ENCODE measurements at places on chromosomes 16 and 17.
A peak's percentile ranks its signal among the peaks of the same experiment; 100 is the strongest.

- no peak for DNase-seq
These were observed 921.9 kb upstream of the EEF2KMT start for GRCh38 chr16:6019490-6019991.

- peak; percentile 94 for DNase-seq
These were observed 171.7 kb downstream of the ZFHX3 start for GRCh38 chr16:72876221-72876620.

DNA sequence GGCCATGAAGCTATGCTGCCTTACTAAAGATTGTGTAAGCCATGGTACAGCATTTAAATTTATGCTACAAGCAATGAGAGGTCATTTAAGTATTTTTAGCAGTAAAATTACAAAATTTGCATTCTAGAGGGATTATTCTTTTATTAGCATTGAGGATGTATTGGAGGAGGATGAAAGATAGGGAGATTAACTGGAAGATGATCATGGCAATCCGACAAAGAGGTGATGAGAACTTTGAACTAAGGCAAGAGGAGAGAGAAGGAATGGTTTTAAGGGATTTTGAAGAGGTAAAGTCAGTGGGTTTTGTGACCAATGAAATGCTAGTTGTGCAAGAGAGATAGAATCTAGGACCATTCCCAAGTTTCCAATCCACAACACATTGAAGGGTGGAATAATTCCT is 129.9 kb downstream of the SNX11 start:
- no peak for DNase-seq

DNA sequence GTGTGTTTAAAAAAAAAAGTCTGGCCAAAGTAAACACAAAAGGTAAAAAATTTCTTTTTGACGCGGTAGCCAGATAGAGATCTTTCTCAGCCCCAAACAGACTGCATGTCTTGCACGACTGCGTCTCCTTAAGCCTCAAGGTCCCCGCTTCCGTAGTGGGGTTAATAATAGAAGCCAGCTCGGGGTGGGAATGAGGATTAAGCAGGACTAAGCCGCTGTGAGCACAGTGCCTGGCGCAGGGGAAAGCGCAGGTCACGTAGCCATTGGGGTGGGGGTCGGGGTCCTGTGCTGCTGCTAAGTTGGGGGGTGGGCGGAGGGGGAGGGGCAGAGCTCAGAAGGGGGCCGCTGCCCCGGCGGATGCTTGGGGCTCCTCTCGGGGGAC is 521 bp downstream of the GGA2 start:
- DNase-seq: peak; percentile 78

GRCh38 chr17:43444223-43445008 is 39.4 kb upstream of the DHX8 start:
- DNase-seq: no peak

DNA sequence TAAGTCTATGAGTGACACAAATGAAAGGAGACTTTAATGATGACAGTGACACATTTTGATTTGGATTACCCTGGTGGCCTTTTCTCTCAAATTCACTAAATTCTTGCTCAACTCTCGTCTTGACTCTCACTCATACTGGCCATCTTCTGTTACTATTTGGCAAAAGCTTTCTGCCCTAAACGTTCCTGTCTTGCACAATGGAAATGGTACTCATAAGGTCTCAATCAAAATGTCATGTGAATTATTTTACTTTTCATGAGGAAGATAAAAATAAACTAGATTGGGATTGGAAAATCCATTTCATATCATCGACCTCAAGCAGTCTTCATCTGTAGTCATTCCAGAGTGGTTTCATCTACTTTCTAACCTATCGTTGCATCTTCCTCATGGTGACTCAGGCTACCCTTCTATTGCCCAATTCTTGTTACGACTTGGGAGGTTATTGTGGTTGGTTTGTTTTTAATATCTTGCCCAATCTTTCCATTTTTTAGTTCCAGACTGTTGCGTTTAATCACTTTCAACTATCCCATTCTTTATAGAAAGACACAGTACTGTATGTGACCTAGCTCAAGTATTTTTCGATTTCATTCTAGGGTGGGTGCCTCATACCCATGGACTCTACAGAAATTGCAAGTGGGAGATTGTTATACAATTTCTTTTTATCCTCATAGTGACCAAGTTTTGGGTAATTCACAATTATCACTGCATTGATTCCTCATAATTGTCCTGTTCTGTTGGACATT is 317.2 kb upstream of the KCNJ16 start:
- peak; percentile 7 for DNase-seq

GRCh38 chr16:24753000-24753399 is 23.5 kb downstream of the TNRC6A start:
- DNase-seq: no peak

- peak; percentile 48 for DNase-seq
These were observed 767 bp downstream of the INO80E start for GRCh38 chr16:29996766-29997250.

- no peak for DNase-seq
These were observed 68.5 kb upstream of the PLCG2 start for GRCh38 chr16:81710596-81710995.

DNA sequence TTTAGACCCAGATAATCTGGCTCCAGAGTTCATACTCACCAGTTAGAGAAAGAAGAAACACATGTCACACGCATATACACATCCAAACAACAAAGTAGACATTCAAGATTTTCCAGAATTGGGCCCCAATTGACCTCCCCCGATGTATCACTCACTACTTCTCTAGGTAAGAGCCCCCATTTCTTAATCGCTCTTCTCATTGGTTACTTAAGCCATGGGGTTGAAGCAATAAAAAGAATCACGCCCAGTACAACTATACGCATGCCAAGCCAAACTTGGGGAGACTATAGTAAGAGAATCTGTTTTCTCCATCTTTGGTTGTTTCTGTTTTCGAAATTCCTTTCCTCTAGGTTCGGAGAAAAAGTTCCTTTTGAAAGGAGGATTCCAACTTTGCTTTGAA is 565 bp downstream of the DDX52 start:
- DNase-seq: peak; percentile 54

DNA sequence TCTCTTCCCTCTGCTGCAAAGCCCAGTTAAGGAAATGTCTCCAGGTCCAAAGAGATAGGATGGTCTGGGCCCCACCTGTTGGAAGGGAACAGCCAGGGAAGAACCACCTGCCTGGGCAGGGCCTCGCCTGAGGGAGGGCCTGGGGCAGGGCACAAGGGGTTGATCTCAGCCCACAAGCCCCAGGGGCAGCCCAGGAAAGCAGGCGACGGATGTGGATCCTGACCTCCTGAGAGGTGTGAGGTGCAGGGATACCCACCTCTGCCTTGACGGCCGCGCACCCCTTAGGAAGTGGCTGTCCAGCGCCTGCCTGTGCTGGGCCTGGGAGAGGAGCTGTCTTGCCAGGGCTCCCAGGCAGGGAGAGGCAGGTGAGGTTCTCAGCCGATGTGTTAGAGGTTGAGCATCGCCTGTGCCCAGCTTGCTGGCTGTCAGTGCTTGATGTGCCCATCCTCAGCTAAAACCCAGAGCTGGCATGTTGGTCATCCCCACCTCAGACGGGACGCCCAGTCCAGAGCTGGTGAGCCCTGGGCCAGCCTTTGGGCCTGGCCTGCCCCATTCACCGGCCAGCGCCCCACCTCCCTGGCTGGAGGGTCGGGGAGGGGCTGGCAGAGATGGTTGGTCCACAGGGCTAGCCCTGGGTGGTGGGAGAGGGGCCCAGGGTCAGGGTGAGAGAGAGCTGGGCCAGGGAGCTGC is 434 bp downstream of the CEMP1 start:
- no peak for DNase-seq

GRCh38 chr16:51155820-51156806 is 5.0 kb upstream of the SALL1 start:
- DNase-seq: peak; percentile 34

- no peak for DNase-seq
These were observed 15.2 kb downstream of the IL34 start for GRCh38 chr16:70661534-70661917.

DNA sequence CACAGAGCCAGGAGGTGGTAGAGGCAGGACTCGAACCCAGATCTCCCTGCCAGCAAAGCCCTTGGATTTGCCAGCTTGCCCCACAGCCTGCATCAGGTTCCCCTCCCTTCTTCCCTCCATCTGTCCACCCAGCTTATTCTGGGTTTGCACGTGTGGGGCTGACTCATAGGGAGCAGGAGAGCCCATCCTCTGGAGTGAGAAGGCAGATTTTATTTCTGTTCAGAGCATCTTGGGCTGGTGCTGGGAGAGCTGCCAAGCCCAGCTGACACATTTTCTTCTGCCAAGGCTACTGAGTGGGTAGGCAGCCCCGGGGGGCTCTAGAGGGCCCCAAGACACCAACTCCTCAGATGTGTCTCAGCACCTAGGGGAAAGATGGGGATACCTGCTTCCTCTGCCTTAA is 106.3 kb upstream of the CRHR1 start:
- no peak for DNase-seq

GRCh38 chr17:8859804-8860430 is 7.6 kb downstream of the PIK3R6 start:
- DNase-seq: no peak

- DNase-seq: no peak
These were observed 2.5 kb downstream of the RSL1D1 start for GRCh38 chr16:11848842-11849241.

DNA sequence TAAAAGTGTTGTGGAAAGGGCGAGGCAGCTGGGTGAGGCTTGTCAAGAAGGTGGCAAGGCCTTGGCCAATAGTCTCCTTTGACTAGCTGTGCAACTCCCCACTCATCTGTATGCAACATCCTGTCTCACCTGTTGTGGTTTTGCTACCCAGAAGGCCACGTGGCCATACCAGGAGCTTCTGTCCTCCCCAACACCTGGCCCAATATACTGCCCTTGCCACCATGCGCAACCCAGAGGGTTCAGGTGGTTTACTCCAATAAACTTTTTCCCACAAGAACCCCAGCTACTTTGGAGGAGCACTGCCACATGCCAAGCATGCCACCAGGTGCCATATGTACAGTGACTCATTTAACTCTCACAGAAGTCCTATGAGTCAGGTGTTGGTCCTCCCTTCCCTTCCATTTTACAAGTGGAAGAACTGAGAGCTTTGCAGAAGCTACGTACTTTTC is 10.2 kb downstream of the MYO19 start:
- DNase-seq: no peak

DNA sequence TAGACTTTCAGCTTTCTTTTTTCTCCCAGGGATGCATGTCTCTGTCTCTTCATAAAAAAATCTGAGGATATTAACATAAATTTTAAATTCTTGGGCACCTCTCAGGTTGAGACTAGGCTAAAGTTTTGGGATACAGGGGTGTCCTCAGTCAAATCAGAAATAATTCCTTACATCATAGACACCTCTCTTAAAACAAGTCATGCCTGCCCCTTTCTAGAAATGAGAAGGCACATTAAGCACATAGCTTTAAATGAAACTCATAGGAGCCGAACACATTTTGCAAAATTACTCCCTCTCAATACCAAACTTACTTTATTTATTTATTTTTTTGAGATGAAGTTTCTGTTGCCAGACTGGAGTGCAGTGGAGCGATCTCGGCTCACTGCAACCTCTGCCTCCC is 67.3 kb upstream of the BCAR1 start:
- DNase-seq: no peak

DNA sequence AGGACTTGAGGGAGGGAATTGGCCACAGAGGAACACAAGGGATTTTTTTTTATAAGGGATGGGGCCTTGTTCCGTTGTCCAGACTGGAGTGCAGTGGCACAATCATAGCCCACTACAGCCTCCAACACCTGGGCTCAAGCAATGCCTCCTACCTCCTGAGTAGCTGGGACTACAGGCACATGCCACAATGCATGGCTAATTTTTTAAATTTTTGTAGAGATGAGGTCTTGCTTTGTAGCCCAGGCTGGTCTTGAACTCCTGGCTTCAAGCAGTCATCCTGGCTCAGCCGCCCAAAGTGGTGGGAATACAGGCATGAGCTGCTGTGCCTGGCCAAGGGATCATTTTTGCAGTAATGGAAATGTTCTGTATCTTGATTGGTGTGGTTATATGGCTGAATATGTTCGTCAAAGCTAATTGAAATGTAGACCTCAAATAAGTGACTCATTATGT is 56.9 kb downstream of the VMP1 start:
- DNase-seq: no peak

DNA sequence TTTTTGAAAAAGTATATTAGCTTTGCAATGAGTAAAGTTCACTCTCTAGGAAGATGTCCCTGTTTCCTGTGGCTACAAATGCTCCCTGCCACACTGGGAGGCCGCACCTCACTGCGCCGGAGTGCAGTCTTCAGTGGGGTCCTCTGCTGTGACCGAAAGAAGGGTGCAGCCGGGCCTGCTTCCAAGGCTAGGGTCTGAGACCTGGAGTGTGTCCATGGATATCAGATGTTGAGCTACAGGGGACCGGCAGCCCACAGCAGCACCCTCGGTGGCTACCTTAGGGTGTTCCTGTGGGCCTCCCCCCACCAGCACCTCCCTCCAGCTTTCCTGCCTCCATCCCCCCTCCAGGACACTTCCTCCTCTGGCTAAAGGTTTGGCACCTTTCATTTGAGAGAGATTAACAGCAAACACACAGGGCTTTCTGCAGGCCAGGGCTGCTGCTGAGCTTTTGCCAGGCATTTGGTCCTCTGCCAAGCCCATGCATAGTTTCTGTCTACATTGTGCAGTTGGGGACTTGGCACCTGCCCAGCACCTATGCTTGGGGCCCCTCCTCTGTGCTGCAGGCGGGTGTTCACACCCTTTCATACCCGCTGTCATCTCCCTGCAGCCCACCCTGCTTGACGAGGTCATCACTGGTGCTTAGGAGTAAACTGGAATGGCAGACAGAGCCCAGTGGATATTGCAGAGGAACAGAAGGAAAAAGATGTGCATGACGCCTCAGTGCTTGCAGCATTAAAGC is 33.8 kb upstream of the CRISPLD2 start:
- peak; percentile 51 for DNase-seq

GRCh38 chr17:57868007-57868909 is 18.4 kb upstream of the MRPS23 start:
- DNase-seq: peak; percentile 95

DNA sequence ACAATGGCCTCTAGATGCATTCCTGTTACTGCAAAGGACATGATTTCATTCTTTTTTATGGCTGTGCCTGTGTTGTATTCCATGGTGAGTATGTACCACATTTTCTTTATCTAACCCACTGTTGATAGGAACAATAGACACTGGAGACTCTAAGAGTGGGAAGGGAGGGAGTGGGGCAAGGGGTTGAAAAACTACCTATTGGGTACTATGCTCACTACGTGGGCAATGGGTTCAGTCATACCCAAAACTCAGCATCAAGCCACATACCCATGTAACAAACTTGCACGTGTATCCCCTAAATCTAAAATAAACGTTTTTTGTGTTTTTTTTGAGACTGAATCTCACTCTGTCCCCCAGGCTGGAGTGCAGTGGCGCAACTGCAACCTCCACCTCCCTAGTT is 47.1 kb upstream of the SCNN1B start:
- no peak for DNase-seq

DNA sequence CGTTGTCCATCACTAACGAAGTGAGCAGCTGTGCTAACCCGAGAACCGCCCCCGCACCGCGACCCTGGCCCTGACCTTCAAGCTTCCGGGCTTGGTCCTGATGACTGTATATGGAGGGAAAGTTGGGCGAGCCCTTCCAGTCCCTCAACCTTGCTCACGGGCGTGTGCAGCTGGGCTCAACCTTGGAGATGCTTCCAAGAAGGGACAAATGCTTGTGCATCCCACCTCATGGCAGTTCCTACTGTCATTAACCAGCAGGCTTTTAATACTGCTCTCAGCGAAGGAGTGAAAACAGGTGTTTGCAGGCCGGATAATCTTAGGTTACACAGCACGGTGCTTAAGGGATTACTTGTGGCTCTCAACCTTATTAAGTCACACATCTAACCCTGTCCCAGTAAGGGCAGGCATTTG is 33.5 kb downstream of the SRL start:
- DNase-seq: no peak

Data from hematopoietic multipotent progenitor cell treated with erythropoietin and hydrocortisone succinate and interleukin-3 and kit ligand, for 4 days (in vitro differentiated cells).